CD8-positive, alpha-beta T cell (primary cell): ENCODE measurements at places on chromosomes 7 and 10.

GRCh38 chr10:30238836-30239235 is 110.2 kb downstream of the MTPAP start:
- DNase-seq, result no peak

GRCh38 chr7:41465571-41465970 is 237.3 kb downstream of the INHBA start:
- DNase-seq, result no peak

- no peak for DNase-seq
Measured at GRCh38 chr10:50561266-50561665, 62.5 kb downstream of the SGMS1 start.

DNA sequence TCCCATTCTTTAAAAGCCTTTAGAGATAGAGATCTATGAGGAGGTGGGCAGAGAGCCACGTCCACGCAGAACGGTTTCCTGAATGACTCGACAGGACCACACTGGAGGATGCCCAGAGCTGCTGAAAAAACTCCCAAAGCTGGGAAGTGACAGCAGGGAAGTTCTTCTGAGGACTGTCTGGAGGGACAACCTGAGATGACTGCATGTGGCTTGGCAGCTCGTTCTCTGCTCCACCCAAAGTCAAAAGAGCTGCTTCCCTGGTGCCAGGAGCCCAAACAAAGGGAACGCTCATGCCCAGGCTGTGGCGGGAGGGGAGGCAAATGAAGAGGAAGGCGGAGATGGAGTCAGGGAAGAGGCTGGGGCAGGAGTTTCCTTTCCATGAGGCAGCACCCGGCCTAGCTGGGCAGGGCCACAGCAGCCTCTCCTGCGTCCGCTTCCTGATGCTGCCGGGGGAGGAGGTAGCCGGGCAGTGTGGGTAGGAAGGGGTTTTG is 95.4 kb downstream of the CCDC3 start:
- DNase-seq, result no peak

DNA sequence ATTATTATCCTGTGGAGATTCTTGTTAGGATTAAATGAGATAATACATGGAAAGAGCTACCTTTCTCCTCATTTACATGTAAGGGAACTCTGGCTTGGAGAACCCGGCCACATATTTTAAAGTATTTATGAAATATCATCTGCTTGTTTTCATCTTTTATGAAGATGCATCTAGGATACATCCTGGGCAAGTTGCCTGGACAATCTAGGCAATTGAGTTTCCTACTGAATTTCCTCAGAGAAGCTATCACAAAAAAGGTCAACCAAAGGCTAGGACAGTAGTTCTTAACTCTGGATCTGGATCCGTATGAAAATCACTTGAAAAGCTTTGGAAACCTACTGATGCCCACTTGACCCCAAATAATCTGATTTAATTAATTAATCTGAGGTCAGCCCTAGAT is 140.7 kb downstream of the MTPAP start:
- no peak for DNase-seq

- DNase-seq, result no peak
Measured at GRCh38 chr10:102559764-102560163, 56.0 kb downstream of the SUFU start.

DNA sequence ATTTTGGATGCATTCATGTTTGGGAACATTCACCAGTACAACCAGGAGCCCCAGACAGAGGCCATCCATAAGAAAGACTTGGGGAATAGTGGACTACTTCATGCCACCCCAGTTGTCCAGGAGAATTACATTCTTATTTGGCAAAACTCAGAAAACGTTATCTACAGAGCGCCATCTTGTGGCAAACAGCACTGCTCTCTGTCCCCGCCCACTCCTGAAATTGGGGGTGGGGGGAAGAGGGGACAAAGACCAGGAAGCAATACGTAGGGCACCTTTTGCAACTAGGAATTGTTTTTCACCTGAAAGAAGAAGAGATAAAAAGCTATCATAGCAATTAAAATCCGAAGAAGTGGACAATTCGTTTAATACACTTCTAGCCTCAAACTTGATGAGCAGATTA is 134.6 kb upstream of the MGMT start:
- no peak for DNase-seq

DNA sequence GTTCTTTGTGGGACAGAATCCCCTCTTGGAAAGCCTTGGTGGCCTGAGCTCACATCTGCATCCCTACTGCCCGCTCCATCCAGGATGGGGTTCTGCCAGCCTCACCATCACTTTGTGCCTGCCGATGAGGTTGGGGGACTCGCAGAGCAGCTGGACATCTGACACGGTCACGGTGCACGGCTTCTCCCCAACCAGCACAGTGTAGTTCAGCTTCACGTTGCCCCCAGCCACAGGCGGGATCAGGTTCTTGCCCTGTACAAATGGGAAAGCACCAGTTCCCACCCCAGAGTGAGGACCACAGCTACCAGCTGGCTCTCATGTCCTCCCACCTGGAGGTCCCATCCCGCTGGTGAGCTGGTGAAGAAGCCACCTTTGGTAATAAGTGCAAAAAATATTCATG is 395.8 kb downstream of the PLXNA4 start:
- DNase-seq, result no peak
